ENCODE measurements at places on chromosomes 5 and 9. TPM values are rescaled to one million over a fixed set of nuclear protein-coding genes. Genes with fewer than 3 reads are reported as not detected.
A peak's percentile ranks its signal among the peaks of the same experiment; 100 is the strongest.

DNA sequence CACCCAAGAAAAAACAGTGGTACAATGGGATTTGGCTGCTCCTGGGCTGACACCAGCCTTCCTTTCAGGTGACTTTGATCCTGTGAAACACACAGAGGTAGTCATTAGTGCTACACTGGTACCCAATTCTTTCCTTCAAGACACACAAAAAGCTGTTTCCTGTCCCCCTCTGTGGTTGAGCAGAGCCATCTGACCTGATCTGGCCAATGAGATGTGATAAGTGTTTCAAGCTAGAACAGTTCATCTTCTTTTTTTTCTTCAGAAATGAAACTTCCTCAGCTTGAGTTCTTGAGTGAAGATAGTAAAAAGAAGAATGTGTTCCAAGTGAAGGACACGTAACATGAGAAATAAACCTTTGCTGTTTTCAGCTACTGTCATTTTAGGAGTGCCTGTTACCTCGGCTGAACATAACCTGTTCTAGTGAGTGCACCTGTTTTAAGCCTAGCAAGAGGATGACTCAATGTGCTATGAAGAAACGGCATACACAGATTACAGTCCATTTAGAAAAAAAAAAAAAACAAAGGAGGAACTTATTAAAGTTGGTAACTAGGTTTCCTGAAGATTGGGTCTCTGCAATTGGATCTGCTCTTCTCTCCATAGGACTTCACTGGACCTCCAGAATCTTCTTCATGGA is 287.8 kb downstream of the GAS1 start:
- no peaks in the 10 kb centered on the region for H3K36me3 ChIP-seq
- no peaks in the 10 kb centered on the region for H3K27me3 ChIP-seq
- no peaks in the 10 kb centered on the region for H3K4me1 ChIP-seq

GRCh38 chr5:16169550-16169949 is 10.0 kb downstream of the MARCHF11 start:
- H3K4me3 ChIP-seq: no peak overlapping the region
- DNase-seq: no peak
- no peaks in the 10 kb centered on the region for H3K4me1 ChIP-seq
- H3K36me3 ChIP-seq: no peaks in the 10 kb centered on the region

DNA sequence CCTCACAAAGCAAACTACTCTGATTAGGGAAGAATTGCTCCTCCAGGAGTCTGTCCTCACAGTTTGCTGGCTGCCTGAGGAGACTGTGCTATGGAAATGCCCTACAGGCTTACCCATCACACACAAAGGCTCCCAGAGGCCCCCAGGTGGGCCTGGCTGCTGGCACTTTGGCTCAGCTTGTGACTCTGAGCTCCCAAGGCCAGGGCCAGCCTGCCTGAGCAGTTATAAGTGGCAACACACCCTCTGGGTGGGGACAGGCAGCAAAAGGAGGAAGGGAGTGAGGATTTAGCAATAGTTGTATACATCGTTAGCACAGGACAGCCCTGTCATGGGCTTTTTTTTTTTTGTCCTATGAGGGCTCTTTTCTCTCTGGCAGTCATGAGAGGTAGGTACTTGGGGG is 103.5 kb downstream of the DAPK1 start:
- H3K36me3 ChIP-seq: no peaks in the 10 kb centered on the region
- no peaks in the 10 kb centered on the region for H3K27me3 ChIP-seq
- H3K27ac ChIP-seq: no peak overlapping the region
- peaks cover 3% of the 10 kb centered on the region for H3K4me1 ChIP-seq
- DNase-seq: no peak
- H3K4me3 ChIP-seq: no peak overlapping the region

- no peak overlapping the region for H3K4me3 ChIP-seq
- H3K27ac ChIP-seq: no peak overlapping the region
- no peaks in the 10 kb centered on the region for H3K27me3 ChIP-seq
- no peaks in the 10 kb centered on the region for H3K36me3 ChIP-seq
- H3K4me1 ChIP-seq: peaks cover 9% of the 10 kb centered on the region
- no peak for DNase-seq
Observed at GRCh38 chr9:98485706-98486105, 223.0 kb downstream of the GABBR2 start.

- no peaks in the 10 kb centered on the region for H3K4me1 ChIP-seq
- H3K27ac ChIP-seq: no peak overlapping the region
- no peaks in the 10 kb centered on the region for H3K27me3 ChIP-seq
- no peak for DNase-seq
- no peaks in the 10 kb centered on the region for H3K36me3 ChIP-seq
Observed at GRCh38 chr5:107779437-107779836, 108.7 kb upstream of the EFNA5 start.

- no peaks in the 10 kb centered on the region for H3K27me3 ChIP-seq
- peaks cover 72% of the 10 kb centered on the region for H3K4me1 ChIP-seq
- no peak overlapping the region for H3K27ac ChIP-seq
- no peaks in the 10 kb centered on the region for H3K36me3 ChIP-seq
- H3K4me3 ChIP-seq: no peak overlapping the region
Observed at GRCh38 chr5:157550663-157551062, 24.9 kb downstream of the ADAM19 start.

- H3K4me1 ChIP-seq: no peaks in the 10 kb centered on the region
- no peaks in the 10 kb centered on the region for H3K36me3 ChIP-seq
- no peak for DNase-seq
- no peaks in the 10 kb centered on the region for H3K27me3 ChIP-seq
Observed at GRCh38 chr5:120769312-120769872, 305.3 kb downstream of the PRR16 start.

DNA sequence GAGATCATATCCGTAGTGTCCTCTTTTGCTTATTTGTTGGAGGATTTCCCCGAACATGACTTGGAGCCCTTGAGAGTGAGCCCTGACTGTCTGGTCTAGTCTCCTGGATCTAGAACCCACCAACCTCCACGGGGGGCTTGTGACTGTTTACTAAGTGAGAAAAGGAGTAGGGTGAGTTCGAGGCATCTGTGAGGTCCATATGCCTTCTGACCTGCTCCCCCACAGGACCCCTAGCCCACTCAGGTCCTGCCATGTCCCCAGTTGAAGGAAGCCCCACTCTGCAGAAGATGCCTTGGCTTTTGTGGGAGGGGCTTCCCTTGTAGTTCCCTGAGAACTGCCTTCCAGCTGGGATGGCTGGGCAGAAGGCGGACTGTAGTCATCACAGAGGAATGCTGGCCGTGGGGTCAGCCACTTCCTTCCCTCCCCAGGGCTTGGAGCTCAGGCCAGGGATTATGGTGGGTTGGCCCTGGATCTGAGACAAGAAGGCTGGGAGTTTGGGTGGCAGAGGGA is 7.0 kb upstream of the IRF1 start:
- DNase-seq: peak; percentile 67
- no peaks in the 10 kb centered on the region for H3K36me3 ChIP-seq
- H3K27ac ChIP-seq: peak overlapping the region; percentile 95
- no peaks in the 10 kb centered on the region for H3K27me3 ChIP-seq
- H3K4me1 ChIP-seq: peaks cover 40% of the 10 kb centered on the region
- peak overlapping the region; percentile 85 for H3K4me3 ChIP-seq

DNA sequence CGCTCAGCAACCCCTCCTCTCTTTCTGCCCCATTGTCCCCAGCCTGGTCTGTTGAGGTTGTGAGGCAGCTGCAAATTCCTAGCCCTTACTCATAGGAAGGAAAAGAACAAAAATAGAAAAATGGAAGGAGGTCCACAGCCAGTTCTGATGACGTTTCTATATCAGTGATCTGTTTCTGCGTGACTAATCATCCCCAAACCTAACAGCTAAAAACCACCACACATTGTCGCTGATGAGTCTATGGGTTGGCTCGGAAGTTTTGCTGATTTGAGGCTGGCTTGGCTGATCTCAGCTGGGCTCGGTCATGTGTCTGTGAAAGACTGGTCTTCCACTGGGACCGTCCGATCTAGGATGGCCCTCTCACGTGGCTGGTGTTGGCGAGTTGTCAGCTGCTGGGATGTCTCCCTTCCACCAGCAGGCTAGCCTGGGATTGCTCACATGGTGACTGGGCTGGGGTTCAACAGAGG is 200.6 kb upstream of the ZNF618 start:
- H3K4me3 ChIP-seq: peak overlapping the region; percentile 20
- peaks cover 7% of the 10 kb centered on the region for H3K4me1 ChIP-seq
- peak; percentile 55 for DNase-seq
- H3K27ac ChIP-seq: peak overlapping the region; percentile 62
- no peaks in the 10 kb centered on the region for H3K36me3 ChIP-seq

Gene EMB
- total RNA-seq: 20.8 TPM

Gene NTRK2
- total RNA-seq: 12.6 TPM

Gene TMEM215
- total RNA-seq: not detected

Gene TMEM245
- 95.4 TPM for total RNA-seq

Gene LCN6
- total RNA-seq: 4.5 TPM

Gene SH3GL2
- total RNA-seq: not detected

Measured in thoracic aorta (tissue), 2 donors.